ENCODE measurements at places on chromosomes 2 and 18.

GRCh38 chr2:135258193-135258592, 206.1 kb downstream of the RAB3GAP1 start:
- DNase-seq, result no peak

- DNase-seq, result no peak
Observed at GRCh38 chr2:64275174-64275466, 130.9 kb upstream of the PELI1 start.

GRCh38 chr2:84495539-84496146, 20.7 kb upstream of the DNAH6 start:
- no peak for DNase-seq

GRCh38 chr18:10122988-10123950, 209.5 kb downstream of the VAPA start:
- DNase-seq, result no peak

DNA sequence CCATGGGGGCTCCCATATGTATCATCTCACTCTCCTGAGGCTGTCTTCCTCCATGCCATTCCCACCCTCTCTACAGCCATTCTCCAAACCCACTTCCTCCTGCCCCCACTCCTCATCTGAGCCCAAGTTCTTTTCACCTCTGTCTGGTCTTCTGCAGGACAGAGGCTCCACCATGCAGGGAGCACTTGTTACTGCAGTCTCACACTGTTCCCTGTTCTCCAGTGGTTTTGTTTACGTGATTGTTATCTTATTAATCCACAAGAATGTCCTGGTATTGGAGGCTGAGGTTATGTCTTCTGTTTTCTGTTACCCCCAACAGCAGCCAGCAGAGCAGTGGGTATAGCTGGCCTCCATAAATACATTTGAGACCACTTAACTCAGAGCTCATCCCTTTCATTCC, 51.4 kb downstream of the PAX8 start:
- DNase-seq, result no peak

DNA sequence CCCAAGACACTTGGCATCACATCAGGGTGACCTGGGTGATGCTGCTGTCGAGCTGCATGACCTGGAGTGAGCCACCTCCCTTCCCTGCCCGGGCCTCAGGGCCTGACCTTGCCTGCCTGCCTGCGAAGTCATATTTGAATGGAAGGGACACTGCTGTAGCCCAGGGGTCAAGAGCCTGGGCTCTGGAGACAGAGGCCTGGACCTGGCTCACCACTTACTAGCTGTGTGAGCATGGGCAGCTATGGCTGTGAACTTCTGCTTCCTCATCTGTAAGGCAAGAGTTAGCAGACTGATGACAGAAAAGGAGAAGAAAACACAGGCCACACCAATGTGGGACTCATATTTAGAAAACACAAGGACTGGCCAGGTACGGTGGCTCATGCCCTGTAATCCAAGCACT, 118.7 kb downstream of the ZFP36L2 start:
- no peak for DNase-seq

DNA sequence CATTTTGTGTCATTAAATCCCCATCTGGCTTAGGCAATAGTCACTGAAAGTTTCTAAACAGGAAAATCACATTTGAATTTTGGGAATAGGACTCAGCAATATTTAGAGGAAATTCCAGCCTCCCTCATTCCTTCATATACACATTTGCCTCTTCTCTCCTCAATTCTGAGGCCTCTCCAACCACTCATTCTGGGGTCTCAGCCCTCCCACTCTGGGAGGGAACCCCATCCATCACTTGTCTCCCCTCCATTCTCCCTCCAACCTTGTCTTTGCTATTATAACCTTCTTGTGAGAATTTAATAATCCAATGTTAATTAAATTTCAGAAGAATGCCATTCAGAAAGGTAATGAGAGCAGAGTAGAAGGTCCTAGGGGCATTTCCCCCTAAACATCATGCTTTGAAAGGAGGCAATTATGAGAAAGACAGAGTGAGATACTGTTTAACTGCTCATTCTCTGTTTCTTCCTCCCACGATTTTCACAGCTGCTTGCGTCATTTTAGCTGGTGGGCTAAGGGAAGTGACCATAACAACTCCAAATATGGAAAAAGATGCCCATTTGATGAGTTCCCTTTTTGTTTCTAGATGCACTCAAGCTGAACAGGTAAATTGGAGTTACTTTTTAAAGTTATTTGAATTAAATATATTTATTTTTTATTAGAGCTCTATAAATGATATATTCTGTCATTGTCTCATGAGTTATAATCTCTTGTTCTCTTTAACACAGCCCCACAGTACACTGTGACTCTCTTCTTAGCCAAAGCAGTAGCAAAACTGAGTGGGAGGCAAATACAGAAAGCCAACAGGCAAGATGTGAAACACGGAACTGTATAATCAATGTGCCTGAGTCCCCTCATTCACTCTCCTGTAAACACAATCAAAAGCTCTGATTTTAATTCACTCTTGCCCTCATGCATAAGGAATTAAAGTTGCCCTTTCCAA, 135.1 kb downstream of the DLGAP1 start:
- no peak for DNase-seq

DNA sequence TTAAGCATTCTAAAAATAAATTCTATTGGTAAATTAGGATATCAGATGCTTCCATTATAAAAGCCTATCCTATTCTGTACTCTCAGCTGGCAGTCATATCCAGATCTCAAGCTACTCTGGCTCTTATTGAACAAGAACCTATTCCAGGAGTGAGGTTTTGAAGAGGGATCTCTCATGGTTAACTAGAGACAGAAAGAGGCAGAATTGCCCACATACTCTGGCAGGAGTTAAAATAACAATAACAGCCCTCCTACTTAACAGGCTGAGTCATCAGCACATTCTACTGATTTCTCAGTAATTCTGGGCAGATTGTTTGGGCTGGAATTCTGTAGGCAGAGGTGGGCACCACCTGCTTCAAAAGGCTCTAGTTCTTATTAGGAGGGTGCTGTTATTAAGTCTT, 142.0 kb upstream of the UNC80 start:
- no peak for DNase-seq

- DNase-seq, result no peak
Observed at GRCh38 chr2:219399716-219400478, 12.2 kb upstream of the DNPEP start.

DNA sequence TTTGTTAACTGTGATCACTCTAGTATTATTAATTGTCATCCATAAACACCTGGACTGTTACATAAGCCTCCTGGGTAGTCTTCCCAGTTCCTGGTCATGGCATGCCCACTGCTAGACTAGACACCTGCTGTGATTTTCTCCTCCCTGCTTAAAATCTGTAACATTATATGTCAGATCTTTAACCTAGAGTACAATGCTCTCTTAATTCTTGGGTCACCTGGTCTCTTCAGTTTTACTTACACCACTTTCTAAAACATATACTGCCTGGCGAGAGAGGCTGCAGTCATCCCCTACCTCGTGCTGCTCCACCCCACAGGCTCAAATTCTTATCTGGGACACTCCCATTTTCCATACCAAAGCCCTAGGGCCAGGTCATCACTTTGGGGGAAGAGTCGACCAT, 161.3 kb downstream of the CDH2 start:
- no peak for DNase-seq

- no peak for DNase-seq
Observed at GRCh38 chr18:42157878-42158277, 202.8 kb downstream of the PIK3C3 start.

DNA sequence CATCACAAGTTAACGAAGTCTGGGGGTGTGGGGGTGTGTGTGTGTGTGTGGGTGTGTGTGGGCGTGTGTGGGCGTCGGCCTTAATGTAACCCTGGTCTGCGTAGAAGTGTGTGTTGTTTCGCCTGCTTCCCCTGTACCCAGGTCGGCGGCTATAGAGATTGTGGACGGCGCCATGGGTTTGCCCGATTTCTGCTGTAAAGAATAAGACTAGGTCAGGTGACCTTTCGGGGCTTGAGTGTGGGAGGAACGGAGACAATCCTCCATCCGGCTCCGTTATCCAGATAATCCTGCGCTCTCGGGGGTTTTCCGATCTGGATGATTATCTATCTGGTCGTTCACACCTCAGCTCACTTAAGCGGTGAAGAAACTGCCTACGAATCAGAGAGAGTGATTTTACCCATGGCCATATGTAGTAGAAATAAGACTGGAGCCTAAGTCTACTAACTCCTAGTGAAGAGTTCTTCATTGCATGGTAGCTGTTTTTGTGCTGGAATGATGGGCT, 543 bp downstream of the HADHB start:
- DNase-seq, result peak; percentile 39

- DNase-seq, result no peak
Observed at GRCh38 chr2:217951091-217951490, 51.7 kb downstream of the TNS1 start.

DNA sequence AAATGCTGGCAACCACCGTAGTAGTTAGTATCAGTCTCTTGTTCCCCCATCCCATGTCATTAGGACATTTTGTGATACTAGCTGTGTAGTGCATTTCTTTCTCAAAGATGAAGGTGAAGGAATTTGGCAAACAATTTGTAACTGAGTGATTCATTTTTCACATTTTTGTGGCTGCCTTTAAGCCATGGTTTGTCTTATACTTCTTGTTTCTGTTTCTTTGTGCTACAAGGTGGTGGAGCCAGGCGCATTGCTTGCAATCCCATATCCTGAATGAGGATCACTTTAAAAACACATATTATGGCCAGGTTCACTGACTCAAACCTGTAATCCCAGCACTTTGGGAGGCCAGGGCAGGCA, 40.6 kb downstream of the GPD2 start:
- no peak for DNase-seq

- peak; percentile 69 for DNase-seq
Observed at GRCh38 chr2:54570925-54571694, 115.0 kb downstream of the SPTBN1 start.

DNA sequence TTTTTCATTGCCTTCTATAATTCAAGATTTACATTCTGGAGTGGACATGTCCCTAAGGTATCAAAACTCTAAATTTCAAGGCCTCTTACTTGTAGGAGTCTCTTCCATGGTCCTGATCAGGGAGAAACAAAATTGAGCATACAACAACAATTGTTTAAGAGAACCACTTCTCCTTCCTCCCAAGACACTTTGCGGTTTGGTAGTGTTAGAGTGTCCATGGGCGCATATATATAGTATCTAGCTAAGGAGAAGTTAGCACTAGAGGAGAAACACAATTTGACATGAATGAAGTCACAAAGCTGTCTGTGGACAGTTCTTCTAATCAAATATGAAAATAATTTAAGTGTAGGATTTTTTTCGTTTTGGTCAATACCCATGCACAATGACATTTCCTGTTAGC, 349.1 kb upstream of the MAP2 start:
- DNase-seq, result no peak

GRCh38 chr2:20571644-20572215, 79.2 kb downstream of the HS1BP3 start:
- DNase-seq, result no peak

DNA sequence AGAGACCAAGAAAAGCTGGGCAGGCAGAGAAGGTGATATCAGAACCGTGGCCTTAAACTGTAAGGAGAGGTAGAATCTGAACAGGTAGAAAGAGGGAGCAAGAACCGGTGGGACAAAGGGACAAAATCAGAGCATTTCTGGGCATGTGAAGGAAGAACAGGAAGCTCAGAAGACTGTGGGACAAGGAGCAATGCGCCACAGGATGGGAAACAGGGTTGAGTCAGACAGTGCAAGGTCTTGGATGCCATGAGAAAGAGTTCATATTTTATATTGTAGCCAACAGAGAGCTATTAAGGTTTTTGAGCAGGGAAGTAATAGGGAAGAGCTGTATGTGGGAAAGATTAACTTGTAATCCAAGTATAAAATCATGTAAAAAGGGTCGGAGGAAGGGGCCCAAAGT, 106.4 kb upstream of the UGP2 start:
- no peak for DNase-seq

- DNase-seq, result no peak
Observed at GRCh38 chr2:233708942-233709341, 3.8 kb upstream of the UGT1A5 start.

Data from stimulated activated CD4-positive, alpha-beta T cell treated with anti-CD3 and anti-CD28 coated beads, Interleukin-2, amount 100 ng/mL, for 48 hours (primary cell).